ENCODE measurements at places on chromosomes 11 and 22. TPM values are rescaled to one million over a fixed set of nuclear protein-coding genes. Genes with fewer than 3 reads are reported as not detected.

Gene VSIG10L2
- not detected for total RNA-seq

Gene CASP1
- not detected for total RNA-seq

GRCh38 chr22:45207533-45207932 is 33.2 kb downstream of the KIAA0930 start:
- no peaks in the 10 kb centered on the region for H3K36me3 ChIP-seq
- no peak overlapping the region for H3K4me3 ChIP-seq
- no peak overlapping the region for H3K27ac ChIP-seq
- H3K4me1 ChIP-seq, result peaks cover 11% of the 10 kb centered on the region

DNA sequence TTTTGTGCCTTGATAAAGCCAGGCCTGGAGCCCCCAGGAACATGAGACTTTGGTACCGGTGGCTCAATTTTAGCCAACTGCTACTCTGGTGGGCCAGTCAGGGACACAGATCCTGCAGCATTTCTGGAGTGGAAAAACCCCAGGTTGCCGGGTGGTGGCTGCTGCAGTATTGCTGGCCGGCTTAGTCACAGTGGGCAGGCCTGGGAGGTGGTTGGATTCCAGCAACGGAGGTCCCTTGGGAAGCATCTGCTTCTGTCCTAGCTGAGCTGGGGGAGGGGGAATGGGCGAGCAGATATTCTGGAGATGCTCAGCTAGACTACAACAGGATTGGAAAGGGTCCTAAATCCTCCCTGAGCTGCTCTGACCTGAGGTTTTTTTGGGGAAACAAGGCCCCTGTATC is 31.6 kb upstream of the ACCSL start:
- peaks cover 8% of the 10 kb centered on the region for H3K27me3 ChIP-seq
- H3K4me3 ChIP-seq, result no peak overlapping the region
- H3K4me1 ChIP-seq, result no peaks in the 10 kb centered on the region
- H3K36me3 ChIP-seq, result no peaks in the 10 kb centered on the region

DNA sequence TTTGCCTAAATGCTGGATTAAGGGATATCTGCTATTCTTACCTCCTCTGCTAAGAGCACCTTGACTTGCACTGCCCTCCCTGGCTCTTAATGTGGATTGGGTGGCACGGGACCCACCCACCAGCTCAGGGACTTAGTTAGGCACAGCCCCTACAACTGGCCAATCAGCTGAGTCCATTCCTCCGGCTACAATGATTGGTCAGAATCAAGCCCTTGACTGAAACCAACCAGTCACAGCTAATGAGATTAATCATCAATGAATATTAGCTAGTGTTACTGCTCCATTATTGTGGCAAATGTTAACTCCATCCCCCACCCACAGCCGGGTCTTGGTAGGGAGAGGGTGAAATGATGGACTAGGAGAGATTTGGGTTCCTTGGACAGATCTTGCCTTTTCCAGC is 328.0 kb downstream of the MN1 start:
- no peak overlapping the region for H3K4me3 ChIP-seq
- H3K36me3 ChIP-seq, result no peaks in the 10 kb centered on the region
- H3K27me3 ChIP-seq, result peaks cover 5% of the 10 kb centered on the region
- H3K4me1 ChIP-seq, result peaks cover 36% of the 10 kb centered on the region
- H3K27ac ChIP-seq, result no peak overlapping the region
- no peak for DNase-seq

DNA sequence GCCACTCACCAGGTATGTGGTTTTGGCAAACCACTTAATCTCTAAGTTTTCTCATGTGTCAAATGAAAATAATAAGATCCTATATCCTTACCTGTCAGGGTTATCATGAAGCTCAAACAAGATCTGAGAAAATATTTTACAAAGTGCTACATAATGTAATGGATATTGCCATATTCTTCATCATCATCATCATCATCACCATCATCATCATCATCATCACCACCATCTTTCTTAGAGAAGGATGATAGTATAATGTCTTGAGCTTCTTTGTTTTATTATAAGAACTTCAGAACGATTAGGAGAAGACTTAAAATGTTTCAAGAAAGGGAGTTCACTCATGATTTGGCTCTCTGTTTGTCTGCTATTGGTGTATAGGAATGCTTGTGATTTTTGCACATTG is 72.5 kb upstream of the UCP3 start:
- no peaks in the 10 kb centered on the region for H3K4me1 ChIP-seq
- no peak overlapping the region for H3K4me3 ChIP-seq
- no peak for DNase-seq
- no peak overlapping the region for H3K27ac ChIP-seq
- H3K36me3 ChIP-seq, result peaks cover 35% of the 10 kb centered on the region

All from WTC11 (cell line).